ENCODE measurements at places on chromosomes 6 and 20. TPM values are rescaled to one million over a fixed set of nuclear protein-coding genes. Genes with fewer than 3 reads are reported as not detected.
A peak's percentile ranks its signal among the peaks of the same experiment; 100 is the strongest.

MATN4 gene
- total RNA-seq, result 1.6 TPM

PLCB4 gene
- 17.7 TPM for total RNA-seq

CNPY3 gene
- 27.5 TPM for total RNA-seq

ADTRP gene
- total RNA-seq, result 2.9 TPM

SUMO4 gene
- total RNA-seq, result 5.6 TPM

- peak within 1 kb of the TSS; percentile 83 for H3K4me3 ChIP-seq
- H3K4me1 ChIP-seq, result peaks cover 17% of the 10 kb centered on the region
- H3K36me3 ChIP-seq, result no peaks in the 10 kb centered on the region
- peak; percentile 89 for DNase-seq
- H3K27ac ChIP-seq, result peak within 1 kb of the TSS; percentile 100
These were observed at the start of gene BCL2L1 for GRCh38 chr20:31722257-31723068. Gene BCL2L1, minus strand, starts transcription at chr20:31722868. Its CDS starts 650 bp downstream, at chr20:31722218.

GRCh38 chr20:50420380-50420779 is 89.8 kb upstream of the PTPN1 start:
- no peak overlapping the region for H3K4me3 ChIP-seq
- H3K36me3 ChIP-seq, result no peaks in the 10 kb centered on the region
- peaks cover 14% of the 10 kb centered on the region for H3K4me1 ChIP-seq
- no peak for DNase-seq

DNA sequence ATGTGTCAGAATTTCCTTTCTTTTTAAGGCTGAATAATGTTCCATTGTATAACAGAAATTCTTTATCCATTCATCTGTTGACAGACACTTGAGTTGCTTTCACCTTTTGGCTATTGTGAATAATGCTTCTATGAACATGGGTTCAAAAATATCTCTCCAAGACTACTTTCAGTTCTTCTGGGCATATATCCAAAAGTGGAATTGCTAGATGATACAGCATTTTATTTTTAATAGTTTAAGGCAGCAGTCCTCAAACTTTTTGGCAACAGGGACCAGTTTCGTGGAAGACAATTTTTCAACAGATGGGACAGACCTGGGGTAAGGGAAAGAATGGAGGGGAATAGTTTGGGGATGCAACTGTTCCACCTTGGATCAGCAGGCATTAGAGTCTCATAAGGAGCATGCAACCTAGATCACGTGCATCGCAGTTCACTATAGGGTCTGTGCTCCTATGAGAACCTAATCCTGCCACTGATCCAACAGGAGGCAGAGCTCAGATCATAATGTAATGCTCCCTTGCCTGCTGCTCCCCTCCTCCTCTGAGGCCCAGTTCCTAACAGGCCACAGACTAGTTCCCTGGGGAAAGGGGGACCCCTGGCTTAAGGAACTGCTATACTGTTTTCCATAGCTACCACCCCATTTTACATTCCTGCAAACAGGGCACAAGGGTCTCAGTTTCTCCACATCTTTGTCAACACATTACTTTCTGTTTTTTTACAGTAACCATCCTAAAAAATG is 239.9 kb upstream of the RNF217 start:
- no peaks in the 10 kb centered on the region for H3K27me3 ChIP-seq
- no peak for DNase-seq
- no peak overlapping the region for H3K27ac ChIP-seq

- H3K27me3 ChIP-seq, result no peaks in the 10 kb centered on the region
- H3K36me3 ChIP-seq, result no peaks in the 10 kb centered on the region
- H3K27ac ChIP-seq, result no peak overlapping the region
- no peak for DNase-seq
- no peaks in the 10 kb centered on the region for H3K4me1 ChIP-seq
- no peak overlapping the region for H3K4me3 ChIP-seq
These were observed 3.3 kb downstream of the C20orf202 start for GRCh38 chr20:1206366-1207148.

DNA sequence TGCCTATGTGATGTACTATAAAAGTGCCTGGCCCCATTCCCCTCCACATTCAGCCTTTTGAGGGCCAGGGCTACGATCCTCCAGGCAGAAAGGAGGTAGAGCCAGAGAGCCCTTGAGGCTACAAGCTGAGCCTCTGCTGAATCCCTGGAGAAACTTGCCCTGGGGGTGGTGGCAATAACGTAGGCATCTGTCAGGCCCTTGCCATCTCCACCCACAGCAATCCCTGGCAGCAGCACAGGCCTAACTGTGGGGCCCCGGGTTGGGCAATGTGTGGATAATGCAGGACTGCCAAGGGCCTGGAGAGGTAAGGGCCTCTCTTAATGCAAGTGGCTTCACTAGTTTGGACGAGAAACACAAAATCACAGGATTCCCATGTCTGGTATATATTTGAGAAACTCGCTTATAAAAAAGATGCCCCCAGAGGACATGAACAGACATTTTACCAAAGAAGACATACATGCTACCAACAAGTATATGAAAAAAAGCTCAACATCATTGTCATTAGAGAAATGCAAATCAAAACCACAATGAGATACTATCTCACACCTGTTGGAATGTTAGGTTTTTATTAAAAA is 99.0 kb downstream of the QRSL1 start:
- H3K36me3 ChIP-seq, result no peaks in the 10 kb centered on the region
- no peaks in the 10 kb centered on the region for H3K27me3 ChIP-seq
- no peak overlapping the region for H3K27ac ChIP-seq
- H3K4me3 ChIP-seq, result no peak overlapping the region
- no peak for DNase-seq

- no peak for DNase-seq
- no peaks in the 10 kb centered on the region for H3K36me3 ChIP-seq
- no peaks in the 10 kb centered on the region for H3K4me1 ChIP-seq
- H3K27me3 ChIP-seq, result no peaks in the 10 kb centered on the region
- H3K27ac ChIP-seq, result no peak overlapping the region
- no peak overlapping the region for H3K4me3 ChIP-seq
These were observed 143.0 kb upstream of the TNFAIP3 start for GRCh38 chr6:137724018-137724403.

- H3K27ac ChIP-seq, result no peak overlapping the region
- H3K27me3 ChIP-seq, result no peaks in the 10 kb centered on the region
- no peaks in the 10 kb centered on the region for H3K4me1 ChIP-seq
- H3K4me3 ChIP-seq, result no peak overlapping the region
- H3K36me3 ChIP-seq, result no peaks in the 10 kb centered on the region
- no peak for DNase-seq
These were observed 148.1 kb downstream of the ZDHHC14 start for GRCh38 chr6:157528931-157529653.

DNA sequence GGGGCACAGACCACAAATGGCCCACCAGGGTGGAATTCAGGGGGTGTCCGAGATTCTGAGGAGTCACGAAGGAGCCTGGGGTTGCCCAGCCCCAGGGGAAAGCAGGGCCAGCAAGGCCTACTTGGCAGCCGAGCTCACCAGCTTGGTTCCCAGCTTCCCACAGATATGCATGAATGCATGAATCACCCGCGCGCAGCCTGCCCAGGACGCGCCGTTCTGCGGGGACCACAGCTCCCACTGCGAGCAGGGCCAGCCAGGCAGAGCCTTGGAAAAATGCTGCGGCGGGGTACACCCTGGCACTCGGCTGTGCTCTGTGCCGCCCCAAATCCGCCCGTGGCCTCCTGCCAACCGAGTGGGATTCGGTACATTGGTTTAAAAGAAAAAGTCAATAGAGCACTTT is 211.0 kb downstream of the NFATC2 start:
- no peaks in the 10 kb centered on the region for H3K4me1 ChIP-seq
- H3K27me3 ChIP-seq, result no peaks in the 10 kb centered on the region
- no peak overlapping the region for H3K27ac ChIP-seq
- no peak overlapping the region for H3K4me3 ChIP-seq
- DNase-seq, result no peak
- H3K36me3 ChIP-seq, result no peaks in the 10 kb centered on the region

DNA sequence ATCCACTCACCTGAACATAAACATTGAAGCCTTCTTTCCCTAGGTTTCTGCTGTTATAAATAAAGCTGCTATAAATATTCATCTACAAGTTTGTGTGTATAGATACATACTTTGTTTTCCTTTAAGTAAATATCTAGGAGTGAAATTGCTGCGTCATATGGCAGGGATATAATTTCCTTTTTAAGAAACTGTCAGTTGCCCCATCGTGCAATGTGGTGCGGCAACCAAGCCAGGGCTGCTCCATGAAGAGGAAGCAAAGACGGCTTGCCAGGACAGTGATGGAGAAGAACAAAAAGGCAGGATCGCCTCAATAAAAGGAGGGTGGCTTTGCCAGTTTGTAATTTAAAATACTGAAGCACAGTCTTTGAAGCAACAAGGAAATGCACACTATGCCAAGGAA is 36.6 kb downstream of the CITED2 start:
- no peaks in the 10 kb centered on the region for H3K27me3 ChIP-seq
- H3K27ac ChIP-seq, result peak overlapping the region; percentile 76
- peaks cover 4% of the 10 kb centered on the region for H3K4me1 ChIP-seq
- H3K4me3 ChIP-seq, result no peak overlapping the region
- no peak for DNase-seq
- H3K36me3 ChIP-seq, result no peaks in the 10 kb centered on the region

DNA sequence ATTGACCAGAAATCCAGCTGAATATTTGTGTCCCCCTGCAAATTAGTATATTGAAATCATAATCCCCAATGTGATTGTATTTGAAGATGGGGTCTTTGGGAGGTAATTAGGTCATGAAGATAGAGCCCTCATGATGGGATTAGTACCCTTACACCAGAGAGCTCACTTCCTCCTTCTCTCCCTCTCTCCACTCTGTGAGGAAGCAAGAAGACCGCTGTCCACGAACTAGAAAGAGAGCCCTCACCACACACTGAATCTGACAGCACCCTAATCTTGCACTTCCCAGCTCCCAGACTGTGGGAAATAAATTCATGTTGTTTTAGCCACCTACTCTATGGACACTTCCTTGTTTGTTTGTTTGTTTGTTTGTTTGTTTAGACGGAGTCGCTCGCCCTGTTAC is 11.9 kb upstream of the PLAGL1 start:
- no peaks in the 10 kb centered on the region for H3K36me3 ChIP-seq
- no peak overlapping the region for H3K4me3 ChIP-seq
- no peak for DNase-seq
- no peaks in the 10 kb centered on the region for H3K4me1 ChIP-seq
- H3K27me3 ChIP-seq, result no peaks in the 10 kb centered on the region

All from breast epithelium (tissue), 4 donors.